Myocyte (in vitro differentiated cells): ENCODE measurements at places on chromosomes 4 and X.

- no peak for DNase-seq
Observed at GRCh38 chr4:91596718-91597117, 707.0 kb upstream of the GRID2 start.

DNA sequence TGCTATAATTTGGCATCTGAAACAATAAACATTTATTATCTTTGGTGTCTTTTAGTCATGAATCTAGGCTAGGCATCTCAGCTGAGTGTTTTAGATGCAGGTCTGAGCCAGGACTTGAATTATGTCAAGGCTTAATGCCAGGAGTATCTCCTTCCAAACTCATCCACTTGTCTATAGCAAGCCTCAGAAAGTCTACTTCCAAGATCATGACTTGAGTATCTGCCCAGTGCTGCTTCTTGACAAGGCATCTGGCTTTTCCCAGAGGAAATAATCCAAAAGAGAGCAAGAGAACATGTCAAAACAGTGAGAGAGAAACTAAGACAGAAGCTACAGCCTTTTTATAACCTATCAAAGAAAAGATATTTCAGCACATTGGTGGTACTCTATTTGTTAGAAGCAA lies 1052.1 kb upstream of the PCDH10 start:
- no peak for DNase-seq

GRCh38 chr4:54098375-54098774 lies 1.6 kb upstream of the GSX2 start:
- no peak for DNase-seq

DNA sequence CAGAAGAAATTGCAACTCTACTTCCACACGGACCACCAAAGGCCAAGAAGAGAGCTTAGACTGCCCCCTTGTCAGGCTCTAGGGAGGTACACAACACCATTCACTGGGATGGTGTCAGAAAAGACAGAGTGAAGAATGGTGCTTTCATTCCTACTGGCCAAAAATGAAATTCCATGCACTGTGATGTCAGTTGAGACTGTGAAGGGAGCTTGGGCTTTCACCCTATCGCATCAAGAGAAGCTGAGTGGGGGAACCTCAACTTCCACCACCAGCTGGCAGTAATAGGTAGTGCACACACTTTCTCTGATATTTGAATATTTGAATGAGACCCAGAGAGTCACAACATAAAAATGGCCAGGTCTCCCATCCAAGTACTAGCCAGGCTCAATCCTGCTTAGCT lies 65.9 kb downstream of the ZNF711 start:
- DNase-seq = no peak

GRCh38 chr4:152408514-152409327 lies 127.2 kb downstream of the FBXW7 start:
- DNase-seq = peak; percentile 55

DNA sequence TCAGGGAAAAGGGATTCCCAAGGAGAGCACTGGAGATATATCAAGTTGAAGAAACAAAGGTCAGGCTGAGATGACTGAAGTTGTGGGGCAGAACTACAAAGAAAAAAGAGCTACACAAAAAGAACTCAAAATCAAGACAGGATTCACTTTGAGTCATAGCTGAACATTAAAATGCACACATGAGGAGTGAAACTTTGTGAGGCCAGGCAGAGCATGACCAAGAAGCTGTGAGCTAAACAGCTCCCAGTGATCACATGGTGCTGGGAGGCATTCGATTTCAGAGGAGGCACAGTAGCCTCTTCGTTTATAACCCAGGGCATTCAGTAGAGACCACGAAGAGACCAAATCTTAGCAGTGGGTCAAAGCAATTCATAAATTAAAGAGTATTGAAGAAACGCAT lies 145.3 kb downstream of the ATRX start:
- no peak for DNase-seq
